ENCODE measurements at places on chromosomes 5 and 9.

DNA sequence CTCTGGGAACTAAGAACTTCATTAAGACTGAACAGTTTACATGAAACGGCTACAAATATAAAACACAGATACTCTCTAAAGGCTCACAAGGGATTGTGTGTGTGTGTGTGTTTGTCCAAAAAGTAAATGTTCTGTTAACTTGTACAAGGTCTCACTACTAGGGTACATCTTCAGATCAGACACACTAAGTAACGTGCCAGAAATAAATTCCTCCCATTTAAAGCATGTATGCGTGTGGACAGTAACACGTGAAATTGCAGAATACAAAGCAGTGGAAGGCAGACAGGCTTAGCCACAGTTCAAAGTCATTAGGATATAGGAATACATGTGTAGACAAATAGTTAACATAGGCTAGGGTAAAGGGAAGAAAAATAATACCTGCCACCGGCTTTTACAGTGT lies 1.8 kb downstream of the BNC2 start:
- no peak for DNase-seq

GRCh38 chr5:26343801-26344325 lies 694.5 kb downstream of the CDH9 start:
- DNase-seq, result no peak

DNA sequence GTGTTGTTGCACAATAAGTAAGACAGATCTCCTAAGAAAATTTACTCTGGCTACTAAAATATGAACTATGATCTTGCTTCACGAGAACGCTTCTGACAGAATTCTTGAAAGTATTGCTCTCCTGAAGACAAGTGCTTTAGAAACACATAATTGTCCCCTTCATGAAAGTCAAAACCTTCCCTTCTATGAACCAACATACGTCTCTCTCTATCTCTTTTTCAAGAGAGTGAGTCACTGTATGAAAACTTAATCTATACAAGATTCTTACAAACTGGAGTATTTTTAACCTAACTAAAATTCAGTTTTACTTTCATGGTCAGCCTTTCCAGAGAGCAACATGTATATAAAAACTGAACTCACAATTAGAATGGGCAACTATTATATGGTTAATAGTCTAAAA lies 688.0 kb upstream of the CTNND2 start:
- DNase-seq, result no peak

DNA sequence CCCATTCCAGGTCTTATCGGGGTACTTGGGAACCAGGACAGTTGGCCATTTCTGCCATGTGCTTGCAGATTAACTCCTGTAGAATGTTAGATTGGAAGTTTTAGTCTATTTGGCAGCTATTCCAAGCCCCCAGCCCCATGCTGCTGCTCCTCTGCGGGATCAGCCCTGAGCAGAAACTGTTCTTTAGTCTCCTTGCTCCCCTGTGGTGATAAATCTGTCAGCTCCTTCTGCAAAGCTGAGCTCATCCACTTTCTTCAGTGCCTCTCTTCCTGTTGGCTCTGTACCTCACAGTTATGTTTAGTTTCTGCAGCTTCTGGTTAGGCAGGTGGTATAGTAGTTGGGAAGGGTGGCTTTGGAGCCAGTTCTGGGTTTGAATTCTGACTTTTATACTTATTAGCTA lies 170.4 kb downstream of the GRIA1 start:
- DNase-seq, result no peak

- no peak for DNase-seq
Measured at GRCh38 chr5:132770476-132771159, 6.4 kb downstream of the SEPTIN8 start.

DNA sequence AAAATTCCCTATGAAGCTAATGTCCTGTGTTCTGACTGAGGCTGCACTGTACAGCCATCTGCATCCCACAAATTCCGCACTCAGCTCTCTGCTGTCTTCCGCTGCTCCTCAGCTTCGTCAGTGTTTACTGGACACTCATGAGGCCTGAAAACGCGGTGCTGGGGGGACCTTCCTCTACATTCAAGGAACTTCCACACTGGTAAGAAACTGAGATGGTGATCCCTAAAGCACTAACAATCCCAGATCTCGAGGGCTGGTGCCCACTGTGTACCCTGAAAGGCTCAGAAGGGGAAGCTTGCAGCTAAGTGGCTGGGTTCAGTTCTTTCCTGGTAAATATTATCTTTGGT lies 117.9 kb downstream of the NRG2 start:
- DNase-seq, result no peak

DNA sequence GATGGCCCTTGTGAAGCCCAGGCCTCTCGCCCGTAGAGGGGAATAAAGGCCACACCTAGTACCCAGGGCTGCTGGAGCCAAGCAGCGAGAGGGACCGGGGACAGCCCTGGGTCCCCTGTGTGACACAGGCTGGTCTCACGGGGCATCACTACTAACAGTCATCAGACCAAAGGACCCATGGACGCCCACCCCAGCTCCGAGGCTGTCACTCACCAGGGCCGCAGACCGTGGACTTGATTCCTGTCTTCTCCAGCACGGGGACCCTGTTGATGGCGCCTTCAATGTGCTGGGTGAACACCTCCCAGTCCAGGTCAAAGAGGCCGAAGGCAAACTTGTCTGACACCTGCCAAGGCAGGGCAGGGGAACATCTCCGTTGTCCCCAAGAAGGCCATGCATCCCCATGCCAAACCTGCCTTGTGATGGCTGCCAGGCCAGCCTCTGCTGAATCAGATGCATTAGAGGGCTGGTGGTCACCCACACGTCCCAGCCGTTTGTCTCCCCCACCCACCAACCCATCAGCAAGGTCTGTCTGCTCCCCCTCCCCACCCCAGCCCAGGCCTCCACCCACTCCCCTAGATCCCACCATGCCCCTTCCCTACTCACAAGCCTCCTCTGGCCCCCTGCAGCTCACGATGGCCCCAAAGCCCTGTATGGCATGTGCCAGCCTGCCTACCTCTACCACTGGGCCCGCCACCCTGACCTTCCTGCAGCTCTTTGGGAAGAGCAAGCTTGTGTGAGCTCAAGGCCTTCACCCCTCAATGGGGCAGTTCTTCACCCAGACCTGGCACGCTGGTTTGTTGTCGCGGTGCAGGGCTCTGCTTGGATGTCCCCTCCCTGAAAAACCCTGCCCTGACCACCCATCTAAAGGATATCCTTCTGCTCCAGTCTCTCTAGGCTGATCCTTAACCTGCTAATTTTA lies 20.8 kb downstream of the SARDH start:
- DNase-seq, result peak; percentile 7

DNA sequence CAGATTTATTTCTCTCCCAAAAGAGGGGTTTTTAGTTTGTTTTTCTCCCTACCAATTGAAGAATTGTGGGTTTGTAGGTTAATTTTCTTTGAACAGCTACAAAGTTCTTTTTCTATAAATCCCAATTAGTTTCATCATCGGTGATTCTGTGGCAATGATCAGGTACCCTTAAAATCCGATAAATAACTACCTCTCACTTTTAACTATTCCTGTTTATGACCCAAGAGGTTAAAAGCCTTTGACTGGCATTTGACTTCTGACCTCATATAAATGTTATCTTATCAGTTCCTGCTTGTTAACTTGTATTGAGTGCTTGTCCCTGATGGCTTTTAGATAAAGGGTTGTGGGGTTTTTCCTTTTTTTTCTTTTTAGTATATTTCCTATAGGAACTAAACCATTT lies 124.4 kb upstream of the TMEM161B start:
- no peak for DNase-seq

DNA sequence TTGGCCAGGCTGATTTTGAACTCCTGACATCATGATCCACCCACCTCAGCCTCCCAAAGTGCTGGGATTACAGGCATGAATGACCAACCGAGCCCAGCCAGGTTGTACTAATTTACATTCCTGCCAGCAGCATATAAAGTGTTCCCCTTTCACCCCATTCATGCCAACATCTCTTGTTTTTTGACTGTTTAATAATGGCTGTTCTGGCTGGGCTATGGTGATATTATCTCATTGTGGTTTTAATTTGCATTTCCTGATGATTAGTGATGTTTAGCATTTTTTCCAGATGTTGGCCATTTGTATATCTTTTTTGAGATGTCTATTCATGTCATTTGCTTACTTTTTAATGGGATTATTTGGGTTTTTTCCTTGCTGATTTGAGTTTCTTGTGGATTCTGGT lies 87.3 kb downstream of the INVS start:
- no peak for DNase-seq

- DNase-seq, result no peak
Measured at GRCh38 chr5:123746683-123747360, 234.8 kb downstream of the CSNK1G3 start.

GRCh38 chr5:9058666-9059065 lies 487.2 kb downstream of the SEMA5A start:
- DNase-seq, result peak; percentile 41

- DNase-seq, result no peak
Measured at GRCh38 chr5:153641183-153641688, 150.8 kb downstream of the GRIA1 start.

GRCh38 chr5:42387563-42387962 lies 35.7 kb upstream of the GHR start:
- DNase-seq, result no peak

DNA sequence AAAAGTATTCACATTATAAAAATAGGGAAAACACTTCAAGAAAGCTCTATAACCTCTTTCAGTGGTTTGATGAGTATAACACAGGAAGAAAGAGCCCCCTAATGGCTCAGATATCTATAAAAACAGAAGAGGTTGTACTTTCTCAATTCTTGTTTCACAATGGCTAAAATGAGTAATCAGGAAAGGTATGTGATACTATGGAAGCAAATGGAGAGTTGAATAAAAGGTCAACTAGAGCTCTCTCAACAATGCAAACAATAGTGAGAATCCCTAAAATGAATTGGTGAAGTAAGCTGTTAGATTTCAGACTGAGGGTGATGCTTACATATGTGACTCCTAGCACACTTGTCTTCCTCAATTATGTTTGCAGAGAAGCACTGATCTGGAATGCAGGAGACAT lies 584.6 kb upstream of the CDH18 start:
- no peak for DNase-seq

GRCh38 chr5:123478546-123478945 lies 33.4 kb upstream of the CSNK1G3 start:
- no peak for DNase-seq

- DNase-seq, result no peak
Measured at GRCh38 chr5:157550663-157551062, 24.9 kb downstream of the ADAM19 start.

GRCh38 chr5:74885170-74885569 lies 19.0 kb upstream of the FAM169A start:
- no peak for DNase-seq

DNA sequence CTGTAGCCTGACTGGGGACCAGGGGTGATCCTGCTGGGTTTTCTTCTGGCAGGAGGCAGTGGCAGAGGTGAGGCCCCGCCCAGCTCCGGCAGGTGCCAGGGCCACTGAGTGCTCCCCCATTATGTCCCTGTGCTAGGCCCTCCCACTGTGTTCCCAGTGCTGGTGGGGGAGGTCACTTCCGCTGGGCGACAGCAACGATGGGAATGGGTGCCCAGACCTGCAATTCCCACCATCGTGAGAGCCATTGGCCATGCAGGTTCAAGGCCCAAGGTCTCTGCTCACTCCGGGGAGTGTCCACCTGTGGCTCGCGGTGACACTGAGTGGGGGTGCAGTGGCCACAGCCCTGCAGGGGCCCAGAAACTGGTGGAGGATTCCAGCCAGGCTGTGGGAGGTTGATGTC lies 98.6 kb downstream of the RXRA start:
- no peak for DNase-seq
